ENCODE measurements at places on chromosomes 11 and 22.

DNA sequence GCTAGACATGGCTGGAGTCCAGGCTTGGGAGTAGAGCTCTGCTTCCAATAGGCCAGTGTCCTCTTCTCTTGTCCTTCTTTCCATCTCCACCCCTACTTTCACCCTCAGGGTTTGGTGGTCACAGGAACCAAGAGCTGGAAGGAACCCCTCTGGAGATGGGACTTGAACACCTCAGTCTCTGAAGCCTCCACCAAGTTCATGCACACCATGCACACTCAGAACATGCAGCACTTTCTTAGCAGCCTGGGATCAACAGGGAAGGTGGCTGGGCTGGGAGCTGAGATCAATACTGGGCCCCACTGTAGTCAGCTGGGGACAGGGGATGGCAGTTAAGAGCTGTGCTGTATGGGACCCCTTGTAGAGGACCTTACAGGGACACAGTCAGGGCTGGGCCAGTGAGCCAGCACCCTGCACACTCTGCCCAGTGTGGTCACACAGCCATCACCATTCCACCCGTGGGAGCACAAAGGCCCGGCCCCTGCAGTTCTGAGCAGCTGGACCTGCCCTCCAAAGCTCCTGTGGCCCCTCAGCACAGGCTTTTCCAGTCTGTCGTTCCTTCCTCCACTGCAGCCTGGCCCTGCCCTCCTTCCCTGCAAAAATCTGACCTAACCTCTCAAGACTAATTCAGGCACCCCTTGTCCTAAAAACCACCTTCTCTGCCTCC, 47.7 kb downstream of the GAB4 start:
- DNase-seq: no peak

DNA sequence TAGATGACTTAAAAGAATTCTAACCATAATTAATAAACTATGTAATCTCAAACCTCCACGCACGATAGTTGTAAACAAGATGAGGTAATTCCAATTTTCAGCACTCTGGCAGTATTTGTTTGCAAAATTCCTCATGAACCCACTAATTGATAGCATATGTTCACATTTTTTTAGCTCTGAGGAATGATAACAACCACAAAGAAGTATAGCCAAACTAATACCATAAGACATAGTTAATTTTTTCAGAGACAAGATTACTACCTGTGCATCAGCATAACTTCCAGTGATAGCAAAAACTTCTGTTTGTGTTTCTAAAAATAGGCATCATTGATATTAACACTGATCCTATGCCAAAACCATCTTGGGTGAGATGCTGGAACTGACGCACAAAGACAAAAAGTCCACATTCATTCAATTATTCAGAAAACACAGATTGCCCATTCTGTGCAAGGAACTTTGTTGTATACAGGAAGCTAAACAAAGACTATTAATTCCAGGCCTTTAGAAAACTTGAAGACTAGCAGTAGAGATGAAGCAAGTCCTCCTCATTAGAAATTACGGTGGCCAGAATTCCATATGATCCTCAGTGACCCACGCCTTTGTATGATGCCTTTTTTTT, 57.7 kb downstream of the PDGFD start:
- DNase-seq: no peak

DNA sequence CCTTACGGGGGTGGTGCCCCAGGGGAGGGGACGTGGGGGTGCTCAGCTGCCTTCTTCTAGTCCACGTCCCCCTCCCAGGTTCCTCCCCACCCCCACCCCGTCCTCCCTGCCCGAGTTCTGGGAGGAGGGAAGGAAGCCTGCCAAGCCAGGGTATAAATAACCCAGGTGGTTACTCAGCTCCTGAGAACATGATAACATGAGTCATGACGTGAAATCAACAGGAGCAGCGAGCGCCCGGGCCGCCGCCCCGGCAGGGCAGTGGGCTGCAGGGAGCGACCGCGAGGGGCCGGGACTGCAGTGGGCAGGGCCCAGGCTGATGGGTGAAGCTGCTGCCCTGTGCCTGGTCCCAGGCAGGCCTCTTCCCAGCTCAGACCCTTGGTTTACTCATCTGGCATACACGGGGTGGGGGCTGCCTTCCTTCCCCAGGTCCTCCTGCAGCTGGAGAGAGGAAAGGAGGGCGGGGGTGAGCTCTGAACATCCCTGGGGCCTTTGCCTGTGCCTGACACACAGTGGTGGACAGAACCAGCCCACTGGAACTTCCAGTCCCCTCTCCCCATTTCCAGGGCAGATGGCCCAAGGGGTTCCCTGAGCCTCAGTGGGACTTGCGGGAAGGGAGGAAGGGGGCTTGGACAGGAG, 8.8 kb upstream of the PDGFB start:
- DNase-seq: no peak

- no peak for DNase-seq
Measured at GRCh38 chr11:28009388-28009787, 98.6 kb downstream of the KIF18A start.

DNA sequence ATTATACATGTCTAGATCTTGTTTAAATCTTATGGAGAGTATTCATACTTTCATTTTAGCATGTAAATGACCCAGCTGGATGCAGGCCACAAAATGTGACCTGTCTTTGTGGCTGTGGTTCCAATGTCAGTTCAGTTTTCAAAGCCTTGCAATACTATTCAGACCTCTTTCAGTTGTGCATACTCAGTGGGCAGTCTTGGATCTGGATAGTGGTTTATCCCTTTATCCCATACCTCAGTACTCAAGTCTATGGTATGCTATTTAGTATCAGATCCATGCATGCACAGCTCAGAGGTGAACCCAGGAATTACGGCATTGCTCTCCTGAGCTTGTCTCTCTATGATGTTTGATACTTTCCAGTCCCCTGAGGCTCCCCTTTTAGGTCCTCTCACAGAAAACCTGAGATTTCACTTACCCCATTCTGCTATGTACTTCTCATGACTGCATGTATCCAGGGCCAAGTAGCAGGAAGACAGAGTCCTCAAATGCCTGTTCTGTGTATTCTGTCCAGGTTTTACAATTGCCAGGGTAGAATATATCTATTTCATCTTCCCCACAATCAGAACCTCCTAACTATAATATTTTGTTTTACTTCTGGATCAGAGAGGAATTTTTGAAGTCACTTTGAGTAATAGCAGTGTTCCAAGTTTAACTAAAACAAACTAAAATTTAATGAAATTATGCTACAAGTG, 6.9 kb upstream of the P4HA3 start:
- no peak for DNase-seq

- no peak for DNase-seq
Measured at GRCh38 chr11:86669424-86669823, 3.0 kb downstream of the ME3 start.

- DNase-seq: no peak
Measured at GRCh38 chr11:102238391-102238821, 78.9 kb upstream of the BIRC3 start.

GRCh38 chr11:57396744-57397143, 6.3 kb upstream of the PRG2 start:
- DNase-seq: no peak

- no peak for DNase-seq
Measured at GRCh38 chr11:67780056-67780455, 105.6 kb upstream of the ALDH3B2 start.

GRCh38 chr11:67079065-67079705, 22.5 kb downstream of the RHOD start:
- DNase-seq: no peak

DNA sequence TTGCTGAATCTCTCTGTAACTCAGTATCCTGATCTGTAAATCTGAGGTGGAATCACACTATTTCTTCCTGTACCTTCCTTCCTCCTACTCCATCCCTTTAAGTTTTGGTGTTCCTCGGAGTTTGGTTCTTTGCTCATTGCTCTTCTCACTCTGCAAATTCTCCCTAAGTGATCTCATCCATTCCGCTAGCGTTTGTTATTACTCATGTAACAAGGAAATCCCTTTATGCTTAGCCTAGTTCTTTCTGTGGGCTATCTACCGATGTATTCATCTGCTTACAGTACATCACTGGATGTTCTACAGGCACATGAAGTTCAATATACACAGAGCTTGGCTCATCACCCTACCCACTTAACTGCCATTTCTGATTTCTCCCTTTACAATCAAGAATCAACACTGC, 1.6 kb upstream of the CEP295 start:
- no peak for DNase-seq

DNA sequence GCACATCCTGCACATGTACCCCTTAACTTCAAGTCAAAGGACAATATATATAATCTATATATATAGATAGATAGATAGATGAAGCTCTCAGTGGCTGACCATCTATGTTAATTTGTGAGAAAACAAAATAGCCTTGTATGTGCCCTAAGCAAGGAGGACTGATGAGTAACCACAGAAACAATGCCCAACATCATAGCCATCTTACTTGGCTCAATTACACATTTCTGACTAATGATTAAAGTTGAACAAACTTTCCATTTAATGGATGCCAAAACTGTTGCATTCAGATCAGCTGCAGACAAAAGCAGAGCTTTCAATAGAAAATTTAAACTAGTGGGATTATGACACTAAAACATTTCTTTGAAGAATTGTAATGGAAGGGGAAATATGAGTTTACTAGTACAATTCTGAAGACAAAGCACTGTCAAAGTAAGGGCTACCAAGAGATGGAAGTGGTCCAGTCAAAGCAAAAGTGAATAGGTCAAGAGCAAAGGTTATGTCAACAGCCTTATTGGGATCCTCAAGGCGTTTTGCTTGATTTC, 1188.2 kb upstream of the RAG2 start:
- no peak for DNase-seq

- no peak for DNase-seq
Measured at GRCh38 chr11:132444911-132445310, 1074.5 kb downstream of the NTM start.

GRCh38 chr11:12066799-12067508, 43.4 kb upstream of the MICAL2 start:
- no peak for DNase-seq

- DNase-seq: no peak
Measured at GRCh38 chr11:75577207-75577606, 15.2 kb downstream of the SERPINH1 start.
